ENCODE measurements at places on chromosomes 3 and 15. TPM values are rescaled to one million over a fixed set of nuclear protein-coding genes. Genes with fewer than 3 reads are reported as not detected.

- no peak for DNase-seq
Measured at GRCh38 chr15:75850708-75851107, 7.5 kb downstream of the UBE2Q2 start.

DNA sequence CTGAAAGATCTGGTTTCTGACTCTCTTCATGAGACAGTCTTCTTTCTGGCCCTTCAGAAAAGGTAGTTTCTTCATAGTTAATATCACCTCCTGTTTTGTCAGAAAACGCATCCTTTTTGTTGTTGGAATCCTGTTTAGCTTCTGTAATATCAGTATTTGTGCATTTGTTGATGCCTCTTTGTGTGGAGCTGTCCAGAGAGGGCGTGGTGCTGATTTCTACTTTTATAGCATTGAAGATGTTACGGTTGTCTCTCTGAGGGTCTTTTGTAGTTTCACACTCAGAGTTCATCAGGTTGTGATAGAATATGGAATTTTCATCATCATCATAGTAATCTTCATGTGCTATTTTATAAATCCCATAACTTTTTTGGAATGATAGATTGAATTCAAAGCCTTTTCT is 8.9 kb downstream of the GPR149 start:
- DNase-seq = peak; percentile 49

- no peak for DNase-seq
Measured at GRCh38 chr3:143707848-143708247, 140.4 kb downstream of the SLC9A9 start.

DNA sequence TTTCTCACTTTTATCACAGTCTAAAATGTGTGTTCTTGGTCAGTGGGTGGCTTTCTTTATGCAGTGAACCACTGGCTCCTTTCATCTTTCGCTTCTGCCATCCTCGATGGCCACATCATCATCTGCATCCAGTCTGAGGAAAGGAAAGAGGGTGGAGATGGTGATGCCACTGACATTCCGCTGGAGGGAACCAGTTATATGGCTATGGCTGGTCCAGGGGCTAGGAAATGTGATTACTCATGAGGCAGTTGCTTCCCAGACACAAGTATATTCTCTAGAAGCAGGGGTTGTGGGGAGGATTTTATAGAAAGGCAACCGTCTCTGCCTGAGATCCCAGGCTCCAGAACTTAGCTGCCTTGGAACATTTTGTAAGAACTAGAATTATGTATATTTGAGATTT is 246.7 kb upstream of the AZI2 start:
- no peak for DNase-seq

DNA sequence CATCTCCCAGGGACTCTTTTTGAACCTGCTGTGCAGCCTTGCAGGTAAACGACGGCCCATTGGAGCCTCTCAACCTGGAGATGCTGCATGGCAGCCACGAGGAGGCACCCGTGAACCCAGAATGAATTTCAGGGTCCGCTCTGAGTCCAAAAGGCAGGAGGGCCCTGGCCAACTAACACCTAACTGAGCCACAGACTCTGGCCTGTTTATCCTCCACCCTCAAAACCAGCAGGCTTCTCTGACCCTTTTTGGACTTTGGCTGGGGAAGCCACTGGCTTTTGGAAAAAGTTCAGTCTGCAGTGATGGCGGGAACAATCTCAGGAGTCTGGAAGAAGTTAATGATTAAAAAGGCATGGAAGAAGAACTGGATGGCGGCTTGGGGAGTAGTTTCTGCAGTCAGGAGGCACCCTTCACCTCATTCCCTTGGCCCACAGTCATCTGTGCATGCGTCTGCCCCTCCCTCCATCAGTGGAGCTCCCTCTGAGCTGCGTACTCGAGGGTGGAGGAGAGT is 4.1 kb downstream of the PXYLP1 start:
- no peak for DNase-seq

DNA sequence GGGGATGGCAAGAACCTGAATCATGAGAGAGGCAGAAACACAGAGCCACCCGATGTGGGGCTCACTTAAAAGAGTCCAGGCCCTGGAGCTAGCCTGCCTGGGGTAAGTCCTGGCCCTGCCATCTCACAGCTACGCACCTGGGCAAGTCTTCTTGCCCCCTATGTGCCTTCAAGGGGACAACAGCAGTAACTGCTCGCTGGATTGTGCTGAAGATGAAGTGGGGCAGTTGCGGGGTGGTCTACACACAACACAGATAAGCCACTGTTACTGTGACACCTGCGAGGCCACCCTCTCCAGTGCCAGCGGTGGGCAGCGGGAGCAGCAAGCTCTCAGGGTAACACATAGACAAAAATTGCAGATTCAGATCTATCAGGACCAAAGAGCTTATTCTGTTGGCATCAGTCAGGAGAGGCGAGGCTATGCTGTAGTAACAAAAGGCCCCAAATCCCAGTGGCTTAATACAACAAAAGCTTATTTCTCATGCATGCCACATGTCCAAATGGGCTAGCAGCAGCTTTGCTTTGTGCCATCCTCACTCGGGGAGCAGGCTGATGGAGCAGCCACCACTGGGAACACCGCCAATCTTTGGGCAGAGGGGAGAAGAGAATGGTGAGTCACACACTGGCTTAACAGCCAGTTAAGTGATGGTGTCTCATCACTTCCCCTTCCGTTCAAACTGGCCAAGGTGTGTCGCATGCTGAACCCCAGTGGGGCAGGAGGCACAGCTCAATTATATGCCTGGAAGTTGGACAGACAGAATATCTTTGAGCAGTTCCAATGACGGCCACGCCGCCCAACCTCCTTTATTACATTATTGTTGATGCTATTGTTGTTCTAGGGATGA is 78.3 kb downstream of the WNT7A start:
- no peak for DNase-seq

- no peak for DNase-seq
Measured at GRCh38 chr3:193831495-193832455, 238.8 kb downstream of the OPA1 start.

GRCh38 chr3:115760716-115761115 is 137.4 kb downstream of the GAP43 start:
- no peak for DNase-seq

GRCh38 chr15:43433165-43433564 is 59.8 kb downstream of the TP53BP1 start:
- DNase-seq = no peak

- DNase-seq = no peak
Measured at GRCh38 chr3:146468234-146468633, 1.1 kb downstream of the PLSCR2 start.

DNA sequence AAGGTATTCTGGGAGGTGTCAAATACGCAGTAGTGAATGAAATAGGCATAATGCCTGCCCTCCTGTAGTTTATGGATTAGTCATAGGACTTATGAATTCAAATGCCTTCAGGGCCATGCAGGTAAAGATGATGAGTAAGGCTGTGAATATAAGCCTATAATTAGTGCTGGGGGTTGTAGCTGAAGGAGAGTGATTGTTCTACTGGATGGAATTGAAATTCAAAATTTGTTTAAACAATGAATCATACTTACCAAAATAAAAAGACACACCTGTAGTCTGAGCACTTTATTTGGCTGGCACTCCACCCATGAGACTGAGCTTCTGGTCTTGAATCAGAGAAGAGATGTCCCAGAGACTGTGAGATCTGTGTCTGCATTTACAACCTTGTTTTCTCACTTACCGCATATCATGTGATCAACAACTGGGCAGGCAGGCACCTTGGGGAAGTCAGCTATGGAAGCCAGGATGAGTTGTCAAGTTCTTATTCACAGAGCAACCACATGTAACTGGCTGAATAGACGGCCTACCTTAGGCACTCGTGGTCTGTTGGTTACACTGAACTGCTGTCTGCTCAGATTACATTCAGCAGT is 291.8 kb downstream of the NAALADL2 start:
- DNase-seq = no peak

GRCh38 chr3:37103103-37103808 is 71.1 kb downstream of the LRRFIP2 start:
- no peak for DNase-seq

GRCh38 chr3:63333815-63334214 is 55.7 kb downstream of the SYNPR start:
- no peak for DNase-seq

GRCh38 chr3:21942328-21942727 is 191.3 kb upstream of the ZNF385D start:
- no peak for DNase-seq

DNA sequence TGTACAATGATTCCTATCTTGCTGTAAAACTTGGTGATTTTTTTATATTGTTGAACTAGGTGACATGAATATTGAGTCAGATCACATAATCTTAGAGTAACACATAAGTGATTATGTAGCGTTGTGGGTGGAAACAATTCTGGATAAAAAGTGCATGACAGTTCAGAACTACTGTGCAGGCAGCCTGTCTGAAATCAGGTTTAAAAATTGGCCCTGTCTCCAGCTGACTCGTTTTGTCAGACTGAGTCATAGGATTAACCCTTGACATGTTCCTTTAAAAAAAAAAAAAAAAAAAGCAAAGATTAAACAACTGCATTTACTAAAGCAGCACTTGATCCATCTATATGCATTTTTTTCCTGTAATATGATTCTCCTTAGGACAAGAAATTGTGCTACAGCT is 160.0 kb upstream of the CGNL1 start:
- peak; percentile 38 for DNase-seq

- DNase-seq = no peak
Measured at GRCh38 chr3:50354186-50354764, 3.6 kb downstream of the CYB561D2 start.

The CRABP1 gene
- 454 TPM for total RNA-seq

The NIT2 gene
- 33.1 TPM for total RNA-seq

The CX3CR1 gene
- not detected for total RNA-seq

The GOLIM4 gene
- 23.0 TPM for total RNA-seq

The SLC22A14 gene
- total RNA-seq = not detected

All from neural progenitor cell (in vitro differentiated cells).